WERI-Rb-1 (cell line): ENCODE measurements at places on chromosomes 1 and 21.

DNA sequence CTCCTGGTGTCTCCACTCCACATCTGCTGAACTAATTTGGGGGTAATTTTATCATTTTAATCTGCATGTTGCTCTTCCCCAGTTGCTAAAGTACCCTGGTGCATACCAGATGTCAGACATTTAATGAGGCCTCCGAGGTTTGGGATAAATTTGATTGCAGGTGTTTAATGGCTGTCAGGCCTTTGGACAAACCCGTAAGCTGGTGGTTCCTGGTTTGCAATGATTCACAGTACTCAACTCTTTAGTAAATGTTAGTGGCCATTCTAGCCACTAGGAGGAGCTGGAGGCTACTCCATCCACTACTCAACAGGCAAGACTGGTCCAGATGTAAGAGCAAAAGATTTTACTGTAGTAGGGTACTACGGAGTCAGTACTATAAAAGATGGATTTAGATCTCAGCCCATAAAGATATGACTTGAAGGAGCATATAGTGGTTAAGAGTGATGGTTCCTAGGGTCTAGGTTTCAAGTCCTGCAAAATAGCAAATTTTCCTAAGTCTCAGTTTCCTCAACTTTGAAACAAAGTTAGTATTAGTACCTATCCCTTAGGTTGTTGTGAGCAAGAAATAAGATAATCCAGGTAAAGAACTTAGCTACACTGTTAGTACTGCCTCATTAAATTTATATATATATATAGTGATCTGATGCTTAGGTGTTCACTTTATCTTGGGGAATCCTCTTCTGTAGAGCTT is 132.8 kb downstream of the SNX7 start:
- DNase-seq = peak; percentile 44

DNA sequence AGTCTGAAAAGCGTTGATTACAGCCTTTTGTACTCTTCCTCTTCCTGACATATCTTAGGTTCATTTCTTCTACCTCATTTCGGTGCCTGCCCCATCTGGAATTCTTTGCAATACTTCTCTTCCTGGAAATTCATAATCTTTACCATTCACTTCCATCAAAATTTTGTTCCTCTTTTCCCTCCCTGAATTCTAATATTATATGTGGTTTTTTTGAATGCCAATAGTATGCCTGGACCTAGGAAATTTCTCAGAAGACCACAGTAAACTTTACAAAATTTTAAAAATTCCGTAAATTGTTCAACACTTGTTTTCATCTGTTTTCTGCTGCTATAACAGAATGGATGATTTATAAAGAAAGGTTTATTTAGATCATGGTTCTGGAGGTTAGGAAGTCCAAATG is 76.8 kb downstream of the MAP3K7CL start:
- no peak for DNase-seq

GRCh38 chr21:46388206-46388880 is 64.4 kb downstream of the PCNT start:
- DNase-seq = no peak

GRCh38 chr21:46667741-46668380 is 32.4 kb downstream of the PRMT2 start:
- DNase-seq = peak; percentile 82

GRCh38 chr1:184219883-184220282 is 166.9 kb upstream of the C1orf21 start:
- no peak for DNase-seq

DNA sequence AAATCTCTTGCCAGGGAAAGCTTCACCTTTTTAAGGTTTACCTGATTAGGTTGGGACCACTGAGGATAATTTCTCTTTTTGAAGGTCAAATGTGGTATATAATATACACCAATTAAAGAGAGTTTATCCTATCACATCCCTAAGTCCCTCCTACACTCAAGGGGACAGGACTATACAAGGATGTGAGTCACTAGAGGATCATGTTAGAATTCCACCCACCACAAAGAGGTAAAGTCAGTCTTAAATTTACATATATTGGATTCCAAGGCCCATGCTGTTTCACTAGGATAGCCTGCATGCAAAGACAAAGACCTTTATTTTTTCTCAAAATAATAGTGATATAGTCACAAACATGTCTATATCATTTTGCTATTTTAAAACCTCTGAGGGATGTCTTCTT is 164.4 kb downstream of the GIPC2 start:
- DNase-seq = no peak

- DNase-seq = no peak
These were observed 1609.6 kb upstream of the B3GALT2 start for GRCh38 chr1:194795917-194796593.

DNA sequence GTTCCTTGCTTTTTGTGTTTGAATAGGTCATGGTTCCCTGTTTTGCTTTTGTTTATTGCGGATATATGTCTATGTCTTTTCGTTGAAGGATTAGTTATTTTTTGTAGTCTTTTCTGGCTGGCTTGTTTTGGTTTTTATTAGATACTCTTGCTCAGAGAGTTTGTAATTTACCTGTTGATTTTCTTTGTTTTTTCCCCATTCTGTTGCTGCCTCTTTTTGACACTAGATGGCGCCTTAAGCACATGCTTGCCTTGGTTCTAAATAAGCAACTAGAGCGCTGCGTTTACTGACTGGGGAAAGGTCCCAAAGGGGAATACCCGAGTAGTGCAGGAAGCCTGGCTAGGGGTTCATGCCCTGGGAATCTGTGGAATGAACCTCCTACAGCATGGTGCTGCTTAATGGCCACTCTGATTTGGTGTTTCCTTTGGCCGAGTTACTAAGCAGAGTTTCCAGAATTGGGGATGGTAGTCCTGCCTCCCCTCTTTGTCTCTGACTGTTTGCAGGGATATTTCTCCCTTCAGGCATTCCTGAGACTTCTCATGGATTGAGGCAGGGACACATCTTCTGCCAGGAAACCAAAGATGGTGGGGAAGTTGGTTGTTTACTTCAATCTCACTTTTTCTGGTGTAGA is 143.2 kb downstream of the PTPRU start:
- DNase-seq = peak; percentile 51

DNA sequence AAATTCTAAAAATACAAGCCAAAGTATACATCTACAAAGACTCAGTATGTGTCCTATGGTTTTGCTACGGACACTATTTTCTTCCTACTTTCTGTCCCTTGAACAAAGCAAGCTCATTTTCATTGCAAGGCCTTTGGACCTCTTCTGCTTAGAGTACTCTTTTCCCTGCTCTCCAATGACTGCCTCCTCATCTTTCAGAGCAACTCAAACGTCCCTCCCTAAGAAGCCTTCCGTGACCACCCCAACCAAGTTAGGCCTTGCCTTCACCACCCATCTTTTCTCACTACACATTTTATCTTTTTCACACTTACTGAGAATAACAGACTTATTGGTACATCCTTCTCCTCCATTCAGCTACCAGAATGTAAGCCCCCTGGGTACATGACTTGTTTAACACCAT is 39.9 kb downstream of the ENAH start:
- no peak for DNase-seq

GRCh38 chr1:67433837-67434236 is 3.6 kb upstream of the SERBP1 start:
- no peak for DNase-seq

DNA sequence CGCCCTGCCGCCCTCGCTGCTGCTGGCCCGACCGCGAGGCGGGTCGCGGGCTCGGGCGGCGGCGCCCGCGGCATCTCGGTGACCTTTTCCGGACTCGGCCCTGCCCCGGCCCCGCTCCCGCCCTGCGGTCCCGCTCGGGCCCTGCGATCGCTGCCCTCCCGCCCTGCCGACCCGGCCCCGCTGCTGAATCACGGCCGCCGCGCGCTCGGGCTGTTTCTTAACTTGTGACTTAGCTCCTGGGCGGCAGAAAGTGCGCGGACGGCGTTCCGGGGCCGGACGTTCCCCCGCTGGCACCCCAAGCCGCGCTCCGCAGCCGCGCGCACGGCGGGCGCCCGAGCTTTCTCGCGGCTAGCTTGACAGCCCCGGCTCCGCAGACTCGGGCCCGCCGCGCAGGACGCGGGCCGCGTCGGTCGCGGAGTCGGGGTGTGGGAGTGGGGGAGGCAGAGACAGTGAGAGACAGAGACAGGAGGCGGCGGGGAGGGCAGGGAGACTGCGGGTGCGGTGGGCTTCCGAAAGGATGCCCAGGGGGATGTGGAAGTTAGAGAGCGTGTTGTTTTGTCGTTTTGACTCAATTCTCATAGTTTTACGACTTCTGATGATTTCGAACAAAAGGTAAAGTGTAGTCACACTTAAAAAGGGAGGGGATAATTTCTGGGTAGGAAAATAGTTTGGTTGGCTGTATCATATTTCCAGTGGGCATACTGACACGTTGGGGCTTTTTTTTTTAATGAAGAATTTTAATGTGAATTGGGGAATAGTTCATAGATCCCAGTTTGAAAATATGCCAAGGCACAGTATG is 49.8 kb downstream of the PRDM2 start:
- no peak for DNase-seq

GRCh38 chr1:205800427-205800826 is 12.6 kb downstream of the SLC41A1 start:
- no peak for DNase-seq

GRCh38 chr1:235024711-235025421 is 103.8 kb downstream of the TOMM20 start:
- DNase-seq = no peak

- no peak for DNase-seq
These were observed 28.9 kb upstream of the ADAM30 start for GRCh38 chr1:119924948-119925898.

DNA sequence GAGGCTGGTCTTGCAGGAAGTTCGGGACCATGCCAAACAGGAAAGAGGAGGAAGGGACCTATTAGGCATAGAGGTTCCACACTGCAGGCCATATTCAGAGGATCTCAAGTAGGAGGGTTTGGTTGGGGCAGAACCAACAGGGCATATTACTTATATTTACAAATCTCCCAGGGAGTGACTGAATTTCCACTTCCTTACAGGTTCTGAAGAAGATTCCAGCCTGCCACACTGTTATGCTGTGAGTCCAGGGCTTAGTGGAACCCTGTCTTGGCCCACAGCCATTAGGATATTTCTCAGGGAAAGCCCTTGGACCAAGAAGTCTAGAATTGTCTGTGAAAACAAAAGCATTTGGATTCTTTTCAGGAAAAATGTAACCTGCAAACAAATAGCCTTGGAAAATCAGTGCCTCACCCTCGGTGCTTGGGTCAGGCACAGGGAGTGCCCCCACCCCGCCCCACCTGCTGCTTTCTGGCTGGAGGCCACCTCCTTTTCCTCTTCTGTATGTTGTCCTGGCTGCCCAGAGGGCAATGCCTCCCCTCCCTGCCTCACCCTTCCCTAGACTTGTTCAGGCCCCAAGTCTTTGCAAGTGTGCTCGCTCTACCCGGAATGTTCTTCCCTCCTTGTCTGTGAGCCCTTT is 41.0 kb upstream of the JUN start:
- DNase-seq = no peak

GRCh38 chr1:244394826-244395765 is 56.6 kb downstream of the ADSS2 start:
- no peak for DNase-seq

DNA sequence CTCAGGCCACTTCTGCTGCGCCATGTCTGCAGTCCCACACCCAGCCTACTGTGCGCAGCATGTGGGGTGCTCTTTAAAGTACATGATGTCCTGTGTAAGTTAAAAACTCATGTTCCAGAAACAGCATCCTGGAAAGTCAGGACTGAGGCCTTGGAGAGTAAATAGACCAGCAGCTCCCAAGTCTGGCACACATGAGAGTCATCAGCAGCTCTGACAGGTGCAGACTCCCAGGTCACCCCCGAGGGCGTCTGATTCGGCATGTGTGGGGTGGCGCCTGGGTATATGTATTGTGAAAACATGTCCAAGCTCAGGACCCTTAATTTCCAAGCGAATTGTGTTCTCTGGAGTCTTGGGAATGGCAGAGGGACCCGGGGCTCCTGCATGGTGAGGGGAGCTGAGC is 120.1 kb upstream of the RUNX3 start:
- no peak for DNase-seq
